Testis (tissue), 5 donors: ENCODE measurements at places on chromosomes 7 and 10.

DNA sequence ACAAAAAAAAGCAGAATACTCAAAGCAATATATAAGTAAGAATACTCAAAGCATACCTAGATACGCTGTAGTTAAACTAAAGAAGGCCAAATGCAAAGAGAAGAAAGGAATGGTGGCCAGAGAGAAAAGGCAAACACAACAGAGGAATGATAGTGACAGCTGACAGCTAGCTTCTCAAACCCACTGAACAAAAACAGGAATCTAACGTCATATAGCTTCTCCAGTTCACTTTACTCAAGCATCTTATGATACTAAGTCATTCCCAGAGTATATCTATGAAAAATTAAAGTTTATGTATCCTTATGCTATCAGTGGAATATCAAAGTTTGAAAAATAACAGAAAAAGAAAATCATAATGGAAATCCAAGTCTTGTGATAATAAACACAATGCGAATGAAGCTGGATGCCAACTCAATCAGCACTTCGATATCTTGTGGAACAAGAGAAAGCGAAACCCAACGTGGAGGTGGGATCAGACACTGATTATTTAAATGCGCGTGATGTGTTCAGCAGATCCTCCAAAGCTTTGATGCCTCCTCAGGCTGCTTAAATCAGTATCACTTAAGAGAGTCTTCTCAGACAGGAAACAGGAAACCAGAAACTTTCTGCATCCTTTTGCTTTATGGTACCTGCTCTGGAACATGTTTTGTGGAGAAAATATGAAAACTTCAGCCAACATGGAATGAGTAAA lies 102.8 kb downstream of the PIP4K2A start:
- DNase-seq, result no peak

DNA sequence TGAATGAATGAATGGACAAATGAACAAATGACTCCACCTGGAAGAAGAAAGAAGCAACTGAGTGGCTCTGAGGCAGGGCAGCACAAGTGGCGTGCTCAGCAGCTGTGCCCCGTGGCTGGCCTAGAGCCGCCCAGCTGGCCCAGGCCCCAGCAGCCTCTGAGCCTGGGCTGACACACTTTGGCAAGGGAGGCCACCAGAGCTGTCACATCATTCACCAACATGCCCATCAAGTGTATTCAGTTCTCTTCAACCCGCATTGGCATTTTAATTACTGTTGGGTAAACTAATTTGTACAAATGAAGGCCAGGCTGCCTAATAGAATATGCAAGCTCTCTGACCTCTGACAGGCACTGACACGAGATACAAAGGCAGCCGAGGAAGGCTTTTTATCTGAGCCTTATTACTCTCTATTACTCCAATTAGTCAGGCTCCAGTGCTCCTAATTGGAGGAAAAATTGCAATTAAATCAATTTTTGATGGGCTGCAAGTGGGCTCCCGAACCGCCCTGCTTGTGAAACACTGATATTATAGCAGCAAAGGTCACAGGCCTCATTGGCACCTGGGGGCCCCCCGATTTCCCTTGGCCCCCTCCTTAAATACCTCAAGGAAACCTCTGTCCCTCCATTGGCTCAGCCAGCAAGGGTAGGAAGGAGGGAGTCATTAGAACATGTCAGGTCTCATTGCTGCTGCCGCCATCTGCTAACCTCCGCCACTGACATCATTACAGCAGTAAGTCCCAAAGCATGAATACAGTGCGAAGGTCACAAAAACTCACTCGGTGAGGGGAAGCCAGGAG lies 41.9 kb downstream of the DPCD start:
- DNase-seq, result no peak

DNA sequence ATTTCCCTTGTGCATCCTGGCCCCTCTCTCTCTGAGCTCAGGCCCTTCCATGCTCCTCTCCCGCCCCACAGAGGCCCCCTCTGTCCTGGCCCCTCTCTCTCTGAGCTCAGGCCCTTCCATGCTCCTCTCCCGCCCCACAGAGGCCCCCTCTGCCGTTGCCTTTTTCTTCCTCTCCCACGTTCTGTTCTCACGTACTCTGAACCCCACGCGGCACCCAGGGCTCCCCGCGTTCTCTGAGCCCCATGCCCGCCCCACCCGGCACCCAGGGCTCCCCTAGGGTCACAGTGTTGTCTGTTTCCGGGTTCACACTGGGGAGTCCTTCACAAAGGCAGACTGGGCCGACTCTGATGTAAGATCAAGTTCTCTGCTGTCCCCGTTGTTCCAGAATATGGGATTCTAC lies 336.8 kb downstream of the DNAJB6 start:
- DNase-seq, result peak; percentile 6

DNA sequence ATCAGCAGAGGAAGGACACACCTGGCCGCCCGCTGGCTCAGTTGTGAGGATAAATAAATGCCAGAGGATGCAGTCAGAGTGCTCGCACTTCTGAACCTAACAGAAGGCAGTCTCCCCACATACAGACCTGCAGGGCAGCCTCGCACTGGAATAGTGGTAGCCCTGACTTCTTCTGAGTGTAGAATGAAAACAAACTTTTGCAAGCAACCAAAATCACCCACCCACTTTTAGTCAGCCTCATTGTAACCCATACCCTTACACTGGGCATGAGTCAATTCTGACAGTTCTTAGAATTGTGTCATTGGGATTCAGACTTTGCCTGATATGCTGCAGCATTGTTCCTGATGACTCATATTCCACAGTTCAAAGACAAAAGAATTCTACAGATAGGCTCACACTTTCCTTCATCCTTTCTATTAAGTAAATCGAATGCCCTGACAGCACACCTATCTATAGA lies 167.0 kb upstream of the CDK1 start:
- no peak for DNase-seq

DNA sequence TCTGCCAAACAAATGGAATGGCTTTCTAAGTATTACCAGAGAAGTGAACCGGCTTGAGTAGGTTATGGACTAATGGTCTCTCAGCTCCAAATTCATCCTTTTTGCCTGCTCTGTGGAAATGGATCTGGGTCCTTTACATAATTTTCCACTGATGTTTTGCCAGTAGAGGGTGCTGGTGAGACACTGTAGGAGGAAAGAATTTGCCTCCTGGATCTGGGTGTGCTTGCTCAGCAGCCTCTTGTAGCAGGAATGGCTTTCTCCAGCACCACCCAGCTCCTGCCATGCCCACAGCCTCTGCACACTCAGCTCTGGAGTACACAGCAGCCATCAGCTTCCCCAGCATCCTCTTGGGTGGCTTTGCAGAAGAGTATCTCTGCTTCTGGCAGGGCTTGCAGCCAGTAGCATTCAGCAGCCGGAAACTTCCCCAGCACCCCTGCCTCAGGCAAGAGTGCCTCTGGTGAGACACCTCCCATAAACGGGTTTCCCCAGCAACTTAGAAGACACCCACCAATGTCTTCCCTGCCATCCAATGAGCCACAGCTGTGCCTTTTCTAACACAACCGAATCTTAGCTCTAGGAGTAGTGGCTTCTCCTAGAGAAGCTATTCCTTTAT lies 235.0 kb upstream of the PLPP4 start:
- DNase-seq, result peak; percentile 44
